ENCODE measurements at places on chromosomes 3 and 15.

GRCh38 chr3:183210862-183211341 lies 42.2 kb upstream of the B3GNT5 start:
- DNase-seq = no peak

DNA sequence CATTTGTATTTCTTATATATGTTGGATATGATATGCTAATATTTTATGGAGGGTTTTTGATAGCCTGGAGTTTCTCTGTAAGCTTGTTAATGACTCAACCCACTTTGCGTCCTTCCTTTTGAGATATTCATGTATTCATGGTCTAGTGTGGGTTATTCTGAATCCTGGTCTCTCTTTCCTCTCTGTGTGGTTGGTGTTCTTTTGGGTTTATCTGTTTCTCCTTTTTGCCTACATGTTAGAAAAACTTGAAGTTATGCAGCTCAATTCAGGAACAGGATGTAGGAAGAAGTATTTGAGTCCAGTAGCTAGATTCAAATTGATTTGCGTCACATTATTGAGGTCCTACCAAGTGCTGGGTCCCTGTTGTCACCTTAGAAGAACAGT lies 28.1 kb downstream of the CMTM7 start:
- DNase-seq = no peak

GRCh38 chr3:195185583-195185982 lies 85.4 kb downstream of the XXYLT1 start:
- DNase-seq = no peak

DNA sequence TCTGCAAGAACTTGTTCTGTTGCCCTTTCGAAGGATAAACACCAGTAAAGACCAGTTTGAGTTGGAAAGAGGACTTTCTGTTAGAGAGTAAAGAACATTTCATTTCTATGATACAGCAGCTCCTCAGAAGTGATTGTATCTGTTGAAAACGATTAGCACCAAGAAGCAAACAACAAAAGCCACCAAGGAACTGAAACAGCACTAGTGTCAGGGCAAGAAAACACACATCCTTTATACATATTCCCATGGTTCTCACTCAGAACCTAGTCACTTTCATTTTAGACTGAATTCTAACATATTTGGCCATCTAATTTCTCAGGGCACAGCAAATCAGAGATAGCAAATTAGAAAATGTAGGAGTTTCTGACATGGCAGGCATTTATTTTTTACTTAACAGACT lies 116.1 kb downstream of the ATP1B3 start:
- no peak for DNase-seq

GRCh38 chr3:8499181-8499611 lies 2.4 kb upstream of the LMCD1 start:
- DNase-seq = peak; percentile 56

- no peak for DNase-seq
Measured at GRCh38 chr15:34358367-34358766, 8.6 kb downstream of the LPCAT4 start.
